Cardiac fibroblast (primary cell): ENCODE measurements at places on chromosomes 13 and 19.
A peak's percentile ranks its signal among the peaks of the same experiment; 100 is the strongest.

GRCh38 chr13:20392530-20392929 is 133.1 kb downstream of the CRYL1 start:
- no peak for DNase-seq

GRCh38 chr13:72782717-72783116 is 784 bp downstream of the PIBF1 start:
- peak; percentile 49 for DNase-seq

GRCh38 chr13:33874871-33875270 is 56.9 kb downstream of the RFC3 start:
- peak; percentile 2 for DNase-seq

- DNase-seq, result no peak
Observed at GRCh38 chr19:11534538-11534937, 4.1 kb upstream of the CNN1 start.

DNA sequence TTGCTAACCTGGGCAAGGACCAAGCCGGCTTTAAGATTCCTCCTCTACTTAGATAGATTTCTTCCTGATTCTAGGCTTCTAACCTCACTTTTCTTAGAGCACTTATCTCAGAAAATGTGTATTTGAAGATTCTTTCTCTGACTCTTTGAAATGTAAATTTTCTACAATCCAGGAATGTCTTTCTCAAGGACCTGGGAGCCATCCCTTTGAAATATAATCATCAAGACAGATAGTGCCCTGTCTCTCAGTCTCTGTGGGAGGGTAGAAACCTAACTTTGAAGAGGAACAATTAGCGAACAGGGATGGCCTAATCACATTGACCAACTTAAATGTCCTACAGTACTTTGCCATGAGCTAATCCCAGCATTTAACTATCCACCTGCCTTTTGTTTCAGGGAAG is 1646.0 kb downstream of the PCDH9 start:
- DNase-seq, result no peak

DNA sequence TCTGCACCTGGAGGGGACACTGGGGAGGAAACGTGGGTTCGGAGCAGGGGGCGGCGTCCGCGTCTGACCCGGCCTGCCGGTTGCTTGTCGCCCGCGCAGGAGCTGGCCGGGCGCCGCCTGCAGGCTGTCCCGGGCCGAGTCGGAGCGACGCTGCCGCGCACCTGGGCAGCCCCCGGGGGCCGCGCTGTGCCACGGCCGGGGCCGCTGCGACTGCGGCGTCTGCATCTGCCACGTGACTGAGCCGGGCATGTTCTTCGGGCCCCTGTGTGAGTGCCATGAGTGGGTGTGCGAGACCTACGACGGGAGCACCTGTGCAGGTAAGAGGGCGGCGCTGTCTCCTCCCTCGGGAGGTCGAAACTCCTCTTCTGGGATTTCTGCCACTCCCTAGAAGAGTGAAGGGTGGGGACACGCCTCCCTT is 1.3 kb downstream of the ITGBL1 start:
- no peak for DNase-seq

- no peak for DNase-seq
Observed at GRCh38 chr19:14433554-14434501, 722 bp downstream of the PKN1 start.
